ENCODE measurements at places on chromosomes 2 and 18.
A peak's percentile ranks its signal among the peaks of the same experiment; 100 is the strongest.

DNA sequence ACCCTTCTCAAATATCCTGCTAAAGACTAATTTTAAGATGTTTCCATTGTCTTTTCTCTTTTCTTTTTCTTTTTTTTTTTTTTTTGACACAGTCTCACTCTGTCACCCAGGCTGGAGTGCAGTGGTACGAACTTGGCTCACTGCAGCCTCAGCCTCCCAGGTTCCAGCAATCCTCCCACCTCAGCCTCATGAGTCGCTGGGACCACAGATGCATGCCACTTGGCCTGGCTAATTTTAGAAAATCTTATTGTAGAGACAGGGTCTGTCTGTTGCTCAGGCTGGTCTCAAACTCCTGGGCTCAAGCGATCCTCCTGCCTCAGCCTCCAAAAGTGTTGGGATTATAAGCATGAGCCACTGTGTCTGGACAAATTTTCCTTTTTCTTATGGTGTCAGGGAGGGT lies 167.5 kb downstream of the MCFD2 start:
- DNase-seq = no peak

GRCh38 chr2:178674122-178674521 lies 133.1 kb downstream of the TTN start:
- no peak for DNase-seq

DNA sequence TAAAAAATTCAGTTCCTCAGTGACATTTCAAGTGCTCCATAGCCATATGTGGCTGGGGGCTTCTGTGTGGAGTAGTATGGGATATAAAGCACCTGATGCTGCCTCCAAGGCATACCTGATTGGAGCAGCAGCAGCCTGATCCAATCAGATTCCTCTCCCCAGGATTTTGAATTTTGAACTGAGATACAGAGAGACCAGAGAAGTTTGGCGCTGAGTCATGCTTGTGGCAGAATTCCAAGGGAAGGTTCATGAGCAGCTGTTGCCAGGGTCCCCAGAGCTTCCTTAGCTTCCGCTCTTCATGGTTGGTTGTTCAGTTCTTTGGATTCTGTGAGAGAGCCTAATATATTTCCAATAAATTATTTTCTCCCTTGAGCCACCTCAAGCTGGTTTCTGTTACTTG lies 29.0 kb upstream of the CFAP36 start:
- DNase-seq = peak; percentile 22

GRCh38 chr2:190121971-190122370 lies 59.4 kb upstream of the MSTN start:
- DNase-seq = no peak

GRCh38 chr18:7987284-7987976 lies 420.3 kb downstream of the PTPRM start:
- peak; percentile 13 for DNase-seq

DNA sequence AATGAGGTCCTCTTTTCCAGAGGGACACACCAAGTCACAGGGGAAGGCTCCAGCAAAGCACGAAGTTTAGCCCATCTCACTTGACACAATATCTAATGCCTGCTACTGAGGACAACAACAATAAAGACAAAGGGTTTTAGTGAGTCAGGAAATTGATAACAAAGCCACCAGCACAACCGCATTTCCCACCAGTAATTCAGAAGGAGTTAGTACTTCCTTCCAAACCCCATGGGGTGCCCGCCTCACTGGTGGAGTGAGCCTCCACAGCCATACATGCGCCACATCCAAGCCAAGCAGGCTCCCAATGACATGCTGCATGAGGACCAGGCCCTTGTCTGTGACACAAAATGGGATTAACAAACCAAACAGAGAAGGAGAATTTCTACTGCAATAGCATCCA lies 40.1 kb downstream of the MRPL35 start:
- DNase-seq = no peak

DNA sequence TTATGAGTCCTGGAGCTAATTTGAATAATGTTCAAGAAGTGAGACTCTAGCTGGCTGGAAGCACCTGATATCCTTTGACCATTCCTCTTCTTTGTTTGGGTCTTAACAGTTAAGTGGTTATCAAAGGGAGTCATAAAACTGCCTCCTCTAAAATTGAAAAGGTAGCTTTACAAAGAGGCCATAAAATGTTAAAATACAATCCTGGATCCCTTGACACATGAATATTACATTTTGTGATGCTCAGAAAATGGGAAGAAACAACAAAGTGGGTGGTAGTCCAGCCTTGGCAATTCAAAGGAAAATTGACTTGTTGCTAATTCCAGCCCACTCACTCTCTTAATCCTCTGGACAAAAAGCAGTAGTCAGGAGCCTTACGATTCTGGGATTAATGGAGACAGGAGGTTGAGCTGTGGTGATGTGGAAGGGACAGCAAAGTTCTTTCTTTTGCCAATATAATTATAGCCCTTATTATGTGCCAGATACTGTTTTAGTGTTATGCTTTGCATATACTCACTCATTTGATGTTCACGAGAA lies 339.2 kb downstream of the PDE11A start:
- DNase-seq = no peak

- no peak for DNase-seq
These were observed 27.6 kb downstream of the ANKMY1 start for GRCh38 chr2:240530181-240530580.

DNA sequence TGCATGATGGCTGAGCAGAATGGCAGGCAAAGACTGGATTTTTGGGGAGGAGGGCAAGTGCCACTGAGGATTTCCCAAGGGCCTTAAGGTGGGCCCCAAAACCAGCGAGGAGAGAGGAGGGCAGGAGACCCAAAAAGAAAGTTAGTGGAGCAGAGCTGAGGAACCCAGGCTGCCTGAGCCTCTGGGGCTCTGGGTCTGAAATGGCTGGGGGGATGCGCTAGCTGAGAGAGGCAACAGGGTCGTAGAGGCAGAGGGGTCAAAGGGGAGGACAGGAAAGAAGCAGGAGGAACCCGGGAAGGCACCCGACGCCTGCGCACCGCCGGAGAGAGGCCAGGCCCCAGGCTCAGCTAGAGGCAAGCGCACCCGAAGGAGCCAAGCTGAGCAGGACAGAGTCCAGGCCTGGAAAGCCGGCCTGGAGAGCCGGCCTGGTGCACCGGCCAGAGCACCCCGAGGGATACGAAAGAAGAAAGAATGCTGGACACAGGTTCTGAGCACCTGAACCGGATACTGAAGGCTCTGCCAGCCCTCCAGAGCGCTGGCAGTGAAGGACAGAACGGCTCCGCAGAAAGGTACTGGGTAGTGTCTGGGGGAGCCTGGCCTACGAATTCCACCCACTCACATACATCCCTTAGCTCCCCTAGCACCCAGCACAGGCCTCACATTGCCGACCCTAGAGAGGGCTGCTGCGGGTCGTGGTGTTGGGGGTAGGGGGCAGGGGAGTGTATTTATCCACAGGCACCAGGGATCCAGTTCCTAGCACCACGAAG lies 39.5 kb upstream of the ATP6V1B1 start:
- no peak for DNase-seq

Data from kidney glomerular epithelial cell (primary cell).